Retina (tissue), 1 donor: ENCODE measurements at places on chromosomes 1 and 21.

- DNase-seq = no peak
These were observed 16.7 kb upstream of the DISP1 start for GRCh38 chr1:222798116-222798515.

- no peak for DNase-seq
These were observed 56.2 kb downstream of the KIF14 start for GRCh38 chr1:200564319-200564718.

GRCh38 chr1:215393476-215393875, 173.6 kb upstream of the KCTD3 start:
- DNase-seq = no peak

DNA sequence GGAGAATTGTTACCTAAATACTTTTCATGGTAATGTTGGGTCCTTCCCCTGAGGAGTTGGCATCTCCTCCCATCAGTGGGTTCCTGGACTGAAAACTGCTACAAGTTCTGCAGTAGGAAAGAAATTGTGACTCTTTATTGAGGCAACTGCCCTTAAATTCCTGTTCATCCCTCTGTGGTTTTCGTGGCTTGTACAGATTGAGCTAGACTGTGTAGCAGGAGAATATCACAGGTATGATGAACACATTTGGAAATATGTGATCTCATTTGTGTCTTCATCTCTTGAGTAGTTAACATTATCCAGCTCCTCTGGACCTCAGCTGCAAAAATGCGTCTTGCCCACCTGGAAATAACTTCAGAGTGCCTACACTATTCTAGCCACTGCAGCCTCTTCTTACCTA, 390.6 kb downstream of the PTPRC start:
- DNase-seq = no peak

DNA sequence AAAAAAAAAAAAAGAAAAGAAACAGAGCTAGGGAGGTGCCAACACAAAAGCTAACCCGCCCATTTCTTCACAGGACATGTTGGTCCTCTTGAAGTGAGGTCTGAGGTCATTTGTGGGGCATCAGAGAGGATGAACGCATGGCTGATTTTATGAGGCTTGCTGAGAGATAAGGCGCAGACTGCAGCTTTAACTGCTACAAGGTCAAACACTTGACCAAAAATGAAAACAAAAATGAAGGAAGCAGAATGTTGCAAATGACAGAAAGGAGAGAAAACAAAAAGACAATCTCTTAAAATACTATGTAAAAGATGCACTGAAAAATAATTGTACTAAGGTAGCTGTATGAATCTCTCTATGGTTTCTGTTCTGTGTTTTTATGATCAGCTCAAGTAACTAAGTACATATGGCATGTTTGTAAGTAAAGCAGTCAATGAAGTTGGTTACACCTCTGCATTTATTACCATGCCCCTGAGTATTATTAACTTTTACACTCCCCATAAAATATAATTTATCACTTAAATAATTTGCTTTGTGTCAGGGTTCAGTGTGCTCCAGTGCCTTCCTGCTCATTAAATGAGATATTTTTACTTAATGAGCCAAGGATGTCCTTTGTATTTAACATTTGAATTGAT, 249.1 kb upstream of the NR5A2 start:
- DNase-seq = no peak
